ENCODE measurements at places on chromosomes 2 and 18.
A peak's percentile ranks its signal among the peaks of the same experiment; 100 is the strongest.

GRCh38 chr2:176999301-176999700 lies 213.3 kb upstream of the HNRNPA3 start:
- peak; percentile 40 for DNase-seq

DNA sequence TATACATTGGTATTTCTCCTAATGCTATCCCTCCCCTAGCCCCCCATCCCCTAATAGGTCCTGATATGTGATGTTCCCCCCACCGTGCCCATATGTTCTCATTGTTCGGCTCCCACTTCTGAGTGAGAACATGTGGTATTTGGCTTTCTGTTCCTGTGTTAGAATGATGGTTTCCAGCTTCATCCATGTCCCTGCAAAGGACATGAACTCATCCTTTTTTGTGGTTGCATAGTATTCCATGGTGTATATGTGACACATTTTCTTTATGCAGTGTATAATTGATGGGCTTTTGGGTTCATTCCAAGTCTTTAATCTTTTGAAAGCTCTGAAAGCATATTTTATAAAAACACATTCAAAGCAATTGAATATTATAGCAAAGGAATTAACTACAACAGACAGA lies 1169.4 kb upstream of the ZEB2 start:
- DNase-seq = no peak

GRCh38 chr18:44627280-44627679 lies 53.4 kb upstream of the SETBP1 start:
- no peak for DNase-seq

DNA sequence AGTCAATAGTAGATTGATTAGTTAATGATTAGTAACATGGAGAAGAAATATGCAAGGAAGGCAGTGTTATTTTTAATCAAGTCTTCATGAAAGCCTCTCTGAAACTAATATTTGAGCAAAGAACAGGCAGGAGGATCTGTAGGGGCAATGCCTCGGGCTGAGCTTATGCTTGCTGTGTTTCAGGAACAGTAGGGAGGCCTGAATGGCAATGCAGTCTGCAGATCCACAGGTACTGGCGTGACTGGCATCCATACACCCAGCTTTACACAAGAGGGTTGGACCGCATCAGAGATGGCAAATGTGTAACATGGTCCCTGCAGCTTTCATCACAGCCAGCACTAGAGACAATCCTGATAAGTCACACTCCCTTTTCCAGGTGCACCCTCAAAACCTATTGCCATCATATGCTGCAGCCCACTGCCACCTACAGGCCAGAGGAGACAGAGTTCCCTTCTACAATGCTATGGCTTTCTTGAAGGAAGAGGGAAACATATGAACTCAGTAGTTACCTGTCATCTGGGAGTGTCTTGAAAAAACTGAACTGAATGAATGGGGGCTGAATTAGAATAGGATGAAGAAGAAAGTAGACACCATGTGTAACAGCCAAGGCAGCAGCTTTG lies 582.4 kb upstream of the RAB6C start:
- DNase-seq = peak; percentile 42

GRCh38 chr2:190215620-190216019 lies 104.0 kb downstream of the HIBCH start:
- DNase-seq = peak; percentile 26

- DNase-seq = no peak
These were observed 57.1 kb upstream of the RNF152 start for GRCh38 chr18:61949946-61950345.

Measured in KBM-7 (cell line).